Umbilical cord (tissue), 2 donors: ENCODE measurements at places on chromosomes 7 and 10. TPM values are rescaled to one million over a fixed set of nuclear protein-coding genes. Genes with fewer than 3 reads are reported as not detected.

DNA sequence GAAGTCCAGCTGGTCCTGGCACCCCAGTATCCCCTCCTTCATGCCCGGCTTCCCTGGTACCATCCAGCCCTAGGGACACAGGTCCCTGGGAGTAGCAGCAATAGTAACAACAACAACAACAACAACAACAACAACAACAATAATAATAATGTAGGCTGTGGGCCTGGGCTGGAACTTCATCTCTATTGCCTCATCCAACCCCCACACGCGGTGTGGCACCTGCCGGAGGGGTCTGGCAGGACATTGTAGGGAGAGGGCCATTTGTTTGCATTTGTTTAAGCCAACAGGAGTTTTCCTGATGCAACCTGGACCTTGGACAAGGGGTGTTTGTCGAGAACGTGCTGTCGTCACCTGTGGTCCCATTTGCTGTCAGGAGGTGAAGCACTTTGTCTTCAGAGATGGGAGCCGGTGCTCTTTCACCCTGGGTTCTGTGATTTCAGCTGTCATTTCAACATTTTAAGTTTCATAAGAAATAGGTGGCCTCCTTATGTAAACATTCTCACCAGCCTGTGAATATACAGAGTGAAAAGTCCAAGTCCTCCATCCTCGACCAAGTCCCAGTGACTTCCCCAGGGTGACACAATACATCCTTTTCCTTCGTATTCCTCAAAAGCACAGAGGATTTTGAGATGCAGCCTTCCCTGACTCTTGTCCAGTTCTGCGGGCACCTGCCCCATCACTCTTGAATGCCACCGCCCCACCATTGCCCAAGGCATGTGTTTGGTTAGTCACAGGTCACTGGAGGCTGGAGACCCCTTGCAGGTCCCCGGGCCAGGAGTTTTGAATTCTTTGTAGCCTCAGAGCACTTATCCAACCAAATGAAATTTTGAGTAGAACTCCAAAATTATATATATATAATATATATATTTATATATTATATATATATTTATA lies 9.2 kb downstream of the LHPP start:
- no peak for DNase-seq

The DOCK4 gene
- 7.7 TPM for total RNA-seq

DNA sequence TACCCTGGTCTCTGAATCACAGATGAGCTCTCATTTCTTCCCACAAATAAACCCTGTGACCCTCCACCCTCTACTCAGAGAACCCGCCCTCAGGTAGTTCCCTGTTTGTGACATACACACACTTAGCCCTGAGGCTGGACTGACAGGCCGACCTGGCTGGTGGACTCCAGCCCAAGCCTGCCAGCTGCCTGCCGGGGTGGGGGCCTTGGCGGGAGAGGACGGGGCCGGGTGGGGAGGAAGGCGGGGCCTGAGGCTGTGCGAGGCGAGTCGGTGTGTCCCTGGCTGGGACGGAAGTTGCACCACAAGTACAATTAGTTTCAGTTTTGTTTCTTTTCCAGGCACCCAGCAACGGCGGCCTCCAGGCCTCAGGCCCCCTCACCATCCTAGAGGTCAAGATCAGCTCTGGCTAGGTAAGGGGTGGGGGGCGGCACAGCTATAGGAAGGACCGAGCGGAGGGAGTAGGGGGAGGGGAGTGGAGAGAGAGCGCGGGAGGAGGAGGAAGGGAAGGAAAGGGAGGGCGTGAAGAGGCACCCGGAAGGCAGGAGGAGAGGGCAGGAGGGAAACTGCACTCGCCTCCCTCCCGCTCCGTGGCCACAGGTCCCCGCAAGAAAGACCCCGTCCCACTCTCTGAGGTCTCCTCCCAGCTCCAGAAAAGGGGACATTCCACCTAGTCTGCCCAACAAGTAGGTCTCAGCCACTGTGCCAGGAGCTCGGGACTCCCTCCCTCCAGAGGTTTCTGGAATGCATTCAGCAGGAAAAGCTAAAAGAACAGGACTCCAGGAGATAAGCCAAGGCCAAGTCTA lies at the start of gene TRIM56:
Gene TRIM56 (plus strand): TSS at position 320 of the 803 bp plus-strand sequence. CDS start 1,832 bp downstream, outside the sequence.
- DNase-seq = peak; percentile 90

The TET1 gene
- total RNA-seq = 19.3 TPM

DNA sequence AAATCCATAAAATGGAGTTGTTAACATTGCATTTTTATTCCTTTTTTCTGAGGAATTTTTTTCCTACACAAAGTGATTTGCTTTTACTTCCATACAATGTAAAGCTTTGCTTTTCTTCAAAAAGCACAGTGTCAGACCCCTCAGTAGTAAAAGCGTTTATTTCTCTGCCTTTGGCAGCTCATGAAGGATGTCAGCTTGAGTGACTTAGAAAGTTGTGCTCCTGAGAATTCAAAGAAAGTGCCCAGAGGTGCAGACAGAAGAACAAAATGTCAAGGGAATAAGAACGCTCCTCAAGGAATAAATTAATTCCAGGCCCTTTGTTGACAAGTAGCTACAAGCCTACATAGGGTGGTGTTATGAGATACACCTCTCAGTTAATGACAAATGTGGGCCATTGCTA lies 369.3 kb upstream of the ADARB2 start:
- no peak for DNase-seq

DNA sequence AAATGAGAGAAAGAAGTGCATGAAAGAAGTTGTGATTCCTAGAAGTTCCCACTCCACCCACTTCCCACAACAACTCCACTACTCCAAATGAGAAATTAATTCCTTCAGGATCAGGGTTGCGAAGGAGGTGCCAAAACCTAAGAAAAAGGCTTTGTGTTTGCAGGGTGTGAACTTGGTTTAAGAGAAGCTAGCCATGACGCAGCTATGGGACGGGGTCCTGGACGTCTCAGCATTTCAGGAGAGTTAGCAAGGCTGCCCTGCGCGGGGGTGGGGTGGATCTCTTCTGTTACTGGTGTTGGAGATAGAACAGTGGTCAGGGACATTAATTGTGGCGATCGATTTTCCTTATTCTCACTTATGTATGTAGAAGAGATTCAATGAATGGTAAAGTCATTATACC lies 61.2 kb downstream of the CHST3 start:
- DNase-seq = no peak

The ECHS1 gene
- 28.2 TPM for total RNA-seq

The CD36 gene
- total RNA-seq = 34.4 TPM

- no peak for DNase-seq
These were observed 594.5 kb downstream of the ACTR3B start for GRCh38 chr7:153354071-153354470.

The OR2A5 gene
- 3.6 TPM for total RNA-seq

The HHEX gene
- 2.4 TPM for total RNA-seq

The CALCR gene
- total RNA-seq = 0.48 TPM

The IFIT2 gene
- 9.1 TPM for total RNA-seq

DNA sequence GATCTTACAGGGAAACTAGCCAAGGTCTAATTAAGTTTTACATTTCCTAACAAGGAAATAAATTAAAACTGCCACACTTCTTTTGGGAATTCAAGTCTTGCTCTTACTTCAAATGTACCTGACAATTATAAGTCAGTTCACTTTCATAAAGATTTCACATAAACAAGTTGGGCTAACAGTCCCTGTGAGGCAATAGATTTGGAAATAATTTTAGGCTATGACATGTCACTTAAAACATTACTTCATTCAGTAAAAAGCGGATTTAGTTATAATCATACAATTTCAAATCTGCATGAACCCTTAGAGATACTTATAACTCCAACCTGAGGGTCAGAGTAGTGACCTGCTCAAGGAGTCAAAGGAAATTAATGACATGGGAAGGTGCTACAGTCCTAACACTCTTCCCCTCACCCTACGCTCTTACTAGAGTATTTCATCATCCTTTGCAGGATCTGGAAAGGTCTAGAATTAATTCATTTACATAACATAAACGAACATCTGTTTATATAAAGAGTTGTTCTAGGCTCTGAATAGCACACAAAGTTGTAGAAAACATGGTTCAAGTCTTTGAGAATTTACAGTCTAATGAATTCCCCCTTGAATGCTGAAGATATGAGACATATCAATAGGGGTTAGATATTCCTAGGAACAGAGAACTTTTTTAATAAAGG lies 32.3 kb upstream of the DNAJB12 start:
- DNase-seq = no peak

The MRLN gene
- total RNA-seq = 16.9 TPM

DNA sequence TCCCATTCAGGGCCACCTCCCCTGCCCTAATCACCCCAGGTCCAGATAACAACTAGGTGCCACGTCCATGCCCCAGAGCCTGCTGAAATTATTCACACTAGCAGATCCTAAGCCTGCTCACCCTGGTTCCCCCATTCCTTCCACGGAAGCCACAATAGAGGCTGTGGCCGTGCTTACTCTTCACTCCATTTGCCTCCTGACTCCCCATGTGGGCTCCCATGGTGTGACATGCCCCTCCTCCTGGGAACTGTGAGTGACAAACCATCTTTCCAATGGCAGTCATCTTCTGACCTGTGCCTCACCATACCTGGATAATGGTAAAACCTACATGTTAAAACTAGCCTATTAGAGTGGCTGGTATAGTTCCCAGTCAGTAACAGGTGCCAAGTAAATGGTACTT lies 216.2 kb upstream of the PRKCQ start:
- DNase-seq = no peak

- no peak for DNase-seq
These were observed 10.9 kb downstream of the BPGM start for GRCh38 chr7:134657526-134657925.

GRCh38 chr7:66140924-66141323 lies 26.3 kb downstream of the CRCP start:
- peak; percentile 73 for DNase-seq

DNA sequence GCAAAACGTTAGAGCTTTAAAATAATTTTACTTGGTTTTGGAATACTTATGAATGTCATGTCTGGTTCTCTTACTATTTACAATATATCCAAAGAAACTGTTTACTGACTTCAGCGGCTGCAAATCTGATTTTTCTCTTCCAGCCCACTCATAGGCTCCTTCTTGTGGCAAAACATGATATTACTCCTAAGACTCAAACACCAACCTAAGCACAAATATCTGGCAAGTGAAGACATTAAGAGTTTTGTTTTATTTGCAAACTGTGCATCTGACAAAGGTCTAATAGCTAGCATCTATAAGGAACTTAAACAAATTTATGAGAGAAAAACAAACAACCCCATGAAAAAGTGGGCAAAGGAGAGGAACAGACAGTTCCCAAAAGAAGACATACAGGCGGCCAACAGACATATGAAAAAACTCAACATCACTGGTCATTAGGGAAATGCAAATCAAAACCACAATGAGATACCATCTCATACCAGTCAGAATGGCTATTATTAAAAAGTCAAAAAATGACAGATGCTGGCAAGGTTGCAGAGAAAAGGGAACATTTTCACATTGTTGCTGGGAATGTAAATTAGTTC lies 20.3 kb upstream of the GJC3 start:
- DNase-seq = no peak

GRCh38 chr10:91694170-91694794 lies 61.4 kb upstream of the PPP1R3C start:
- DNase-seq = peak; percentile 4

DNA sequence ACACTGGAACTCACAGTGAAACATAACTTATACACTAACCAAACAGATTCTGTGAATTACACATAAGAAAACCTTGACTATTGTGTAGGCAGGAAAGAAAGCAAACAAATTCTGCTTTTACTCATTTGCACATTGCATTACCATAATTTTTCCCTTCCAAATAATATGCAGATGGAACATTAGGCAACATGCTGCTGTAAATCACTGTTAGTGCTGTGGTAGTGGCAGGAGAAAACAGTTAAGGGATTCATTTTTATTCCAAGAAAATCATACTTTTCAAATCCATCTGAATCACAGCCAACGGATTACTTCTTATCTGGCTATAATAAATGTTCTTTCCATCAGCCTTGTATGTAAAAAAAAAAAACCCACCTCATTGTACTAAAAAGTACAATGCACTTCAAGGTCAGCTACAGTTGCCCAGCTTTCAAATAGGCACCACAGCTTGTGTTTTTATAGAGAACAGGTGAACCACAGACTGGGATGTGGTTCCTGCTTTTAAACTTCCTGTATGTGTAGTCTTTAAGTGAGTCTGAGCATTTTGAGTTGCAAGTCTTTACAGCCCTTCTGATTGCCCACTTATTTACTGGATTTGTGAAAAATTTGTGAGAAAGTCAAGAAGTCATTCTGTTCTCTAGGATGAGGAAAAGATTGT lies 590.0 kb upstream of the SEMA3D start:
- DNase-seq = peak; percentile 58
